ENCODE measurements at places on chromosomes 7 and 10. TPM values are rescaled to one million over a fixed set of nuclear protein-coding genes. Genes with fewer than 3 reads are reported as not detected.

DNA sequence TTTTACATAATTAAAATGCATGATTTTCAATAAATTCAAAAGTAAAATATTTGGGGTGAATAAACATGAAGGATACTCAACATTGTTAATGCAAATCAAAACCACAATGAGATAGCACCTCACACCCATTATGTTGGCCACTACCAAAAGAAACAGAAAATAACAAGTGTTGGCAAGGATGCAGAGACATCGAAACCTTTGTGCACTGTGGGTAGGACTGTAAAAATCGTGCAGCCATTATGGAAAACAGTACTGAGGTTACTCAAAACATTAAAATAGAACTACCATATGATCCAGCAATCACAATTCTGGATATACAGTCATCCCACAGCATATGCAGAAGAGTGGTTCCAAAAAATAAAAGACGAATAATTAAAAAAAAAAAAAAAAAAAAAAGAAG lies 13.1 kb downstream of the EZH2 start:
- H3K36me3 ChIP-seq, result no peaks in the 10 kb centered on the region
- peaks cover 13% of the 10 kb centered on the region for H3K4me1 ChIP-seq
- no peaks in the 10 kb centered on the region for H3K27me3 ChIP-seq

- H3K4me1 ChIP-seq, result no peaks in the 10 kb centered on the region
- H3K4me3 ChIP-seq, result no peak overlapping the region
Observed at GRCh38 chr10:124509880-124510632, 48.4 kb downstream of the LHPP start.

Gene GPR15LG
- not detected for total RNA-seq

DNA sequence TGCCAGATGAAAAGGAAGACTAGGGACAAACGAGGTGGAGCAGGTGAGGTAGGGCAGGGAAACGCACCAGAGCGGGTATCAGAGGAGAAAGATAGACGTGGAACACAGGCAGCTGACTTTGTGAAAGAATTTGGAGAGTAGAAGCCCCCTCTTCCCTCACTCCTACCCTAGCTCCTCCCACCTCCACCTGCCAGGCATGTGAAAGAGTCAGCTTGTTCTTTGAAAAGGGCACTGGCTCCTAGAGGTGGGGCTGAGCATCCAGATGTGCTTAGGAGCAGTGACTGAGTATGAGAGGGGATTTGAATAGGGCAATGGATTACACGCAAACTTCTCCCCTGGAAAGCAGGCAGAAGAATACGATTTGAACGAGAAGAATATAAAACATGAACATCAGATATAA lies 174.2 kb upstream of the INHBA start:
- H3K4me3 ChIP-seq, result no peak overlapping the region
- H3K27ac ChIP-seq, result no peak overlapping the region
- peaks cover 3% of the 10 kb centered on the region for H3K4me1 ChIP-seq

GRCh38 chr7:117808341-117808757 lies 64.9 kb downstream of the CTTNBP2 start:
- H3K4me1 ChIP-seq, result no peaks in the 10 kb centered on the region
- no peak for DNase-seq
- H3K27me3 ChIP-seq, result no peaks in the 10 kb centered on the region
- no peaks in the 10 kb centered on the region for H3K36me3 ChIP-seq

Gene CDHR1
- total RNA-seq, result 0.25 TPM

- peaks cover 9% of the 10 kb centered on the region for H3K4me1 ChIP-seq
- no peaks in the 10 kb centered on the region for H3K36me3 ChIP-seq
- no peak for DNase-seq
- H3K27me3 ChIP-seq, result no peaks in the 10 kb centered on the region
Observed at GRCh38 chr10:79130846-79131245, 62.1 kb downstream of the ZMIZ1 start.

DNA sequence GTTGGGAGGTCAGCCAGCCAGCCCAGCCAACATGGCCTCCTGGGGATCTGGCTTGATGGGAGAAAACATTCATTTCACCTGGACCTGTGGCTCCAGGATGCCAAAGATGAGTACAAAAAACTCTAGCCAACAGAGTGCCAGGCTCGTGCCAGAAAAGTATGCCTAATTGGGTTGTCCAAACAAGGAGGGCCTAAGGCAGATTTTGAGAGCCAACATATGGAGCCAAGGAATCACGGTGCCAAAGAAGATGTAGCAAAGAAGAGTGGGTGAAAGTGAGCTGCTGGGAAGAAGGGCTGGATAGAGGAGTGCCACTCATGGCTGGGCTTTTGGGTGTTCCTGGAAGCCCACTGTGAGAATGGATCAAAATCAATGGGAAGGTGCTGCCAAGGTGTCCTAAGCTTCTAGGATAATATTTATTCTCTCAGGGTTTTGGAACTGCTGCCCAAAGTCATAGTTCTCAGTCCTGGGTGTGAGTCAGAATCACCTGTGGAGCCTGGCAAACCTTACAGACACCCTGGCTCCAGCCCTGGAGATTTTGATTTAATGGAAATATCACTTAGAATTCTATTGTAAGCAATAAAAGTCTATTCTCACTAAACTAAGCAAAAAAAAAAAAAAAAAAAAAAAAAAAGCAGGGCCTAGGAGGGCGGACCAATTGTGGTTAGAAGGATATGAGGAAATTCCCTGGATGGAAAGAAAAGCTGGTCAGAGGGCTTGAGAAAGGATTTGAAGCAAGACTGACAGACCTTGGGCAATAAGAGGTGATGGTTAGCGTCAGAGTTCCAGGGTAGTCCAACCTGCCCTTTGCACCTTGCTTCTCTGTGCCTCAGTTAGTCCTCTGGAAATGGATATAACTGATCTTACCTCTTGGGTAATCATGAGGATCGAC lies 182.2 kb upstream of the PRR15 start:
- no peak for DNase-seq
- no peaks in the 10 kb centered on the region for H3K36me3 ChIP-seq
- no peak overlapping the region for H3K4me3 ChIP-seq
- no peaks in the 10 kb centered on the region for H3K27me3 ChIP-seq
- no peak overlapping the region for H3K27ac ChIP-seq
- H3K4me1 ChIP-seq, result no peaks in the 10 kb centered on the region

- H3K27me3 ChIP-seq, result no peaks in the 10 kb centered on the region
- peak overlapping the region; percentile 83 for H3K4me3 ChIP-seq
- no peaks in the 10 kb centered on the region for H3K36me3 ChIP-seq
- peaks cover 71% of the 10 kb centered on the region for H3K4me1 ChIP-seq
- peak overlapping the region; percentile 64 for H3K27ac ChIP-seq
Observed at GRCh38 chr10:119284679-119285096, 77.3 kb downstream of the GRK5 start.

DNA sequence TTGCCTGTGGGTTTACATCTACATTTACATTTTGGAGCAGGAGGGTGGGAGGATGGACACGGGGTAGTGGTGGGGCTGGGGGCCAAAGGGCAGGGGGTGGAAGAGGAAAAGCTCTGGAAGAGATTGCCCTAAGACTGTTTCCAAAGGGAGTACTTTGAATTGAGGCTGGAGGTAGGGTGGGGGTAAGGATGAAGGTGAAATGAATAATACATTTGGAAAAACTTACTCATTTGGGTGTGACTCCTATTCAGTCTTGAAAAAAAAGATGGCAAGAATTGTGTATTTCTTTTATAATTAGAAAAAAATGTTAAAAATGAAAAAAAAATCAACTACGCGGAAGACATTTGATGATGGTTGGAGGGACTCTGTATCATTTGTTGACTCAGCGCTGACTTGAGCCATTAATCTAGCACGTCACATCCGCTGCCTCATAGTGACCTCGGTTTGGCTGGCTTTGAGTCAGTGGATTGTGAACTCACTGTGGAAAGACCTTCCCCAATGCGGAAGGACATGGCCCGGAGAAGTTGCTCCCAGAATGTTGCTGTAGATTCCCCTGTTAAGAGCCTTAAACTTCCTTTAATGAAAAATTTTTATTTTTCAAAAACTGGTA lies 2.8 kb downstream of the FAM180A start:
- H3K27ac ChIP-seq, result no peak overlapping the region
- no peaks in the 10 kb centered on the region for H3K27me3 ChIP-seq
- DNase-seq, result no peak
- H3K4me1 ChIP-seq, result no peaks in the 10 kb centered on the region
- H3K4me3 ChIP-seq, result no peak overlapping the region

DNA sequence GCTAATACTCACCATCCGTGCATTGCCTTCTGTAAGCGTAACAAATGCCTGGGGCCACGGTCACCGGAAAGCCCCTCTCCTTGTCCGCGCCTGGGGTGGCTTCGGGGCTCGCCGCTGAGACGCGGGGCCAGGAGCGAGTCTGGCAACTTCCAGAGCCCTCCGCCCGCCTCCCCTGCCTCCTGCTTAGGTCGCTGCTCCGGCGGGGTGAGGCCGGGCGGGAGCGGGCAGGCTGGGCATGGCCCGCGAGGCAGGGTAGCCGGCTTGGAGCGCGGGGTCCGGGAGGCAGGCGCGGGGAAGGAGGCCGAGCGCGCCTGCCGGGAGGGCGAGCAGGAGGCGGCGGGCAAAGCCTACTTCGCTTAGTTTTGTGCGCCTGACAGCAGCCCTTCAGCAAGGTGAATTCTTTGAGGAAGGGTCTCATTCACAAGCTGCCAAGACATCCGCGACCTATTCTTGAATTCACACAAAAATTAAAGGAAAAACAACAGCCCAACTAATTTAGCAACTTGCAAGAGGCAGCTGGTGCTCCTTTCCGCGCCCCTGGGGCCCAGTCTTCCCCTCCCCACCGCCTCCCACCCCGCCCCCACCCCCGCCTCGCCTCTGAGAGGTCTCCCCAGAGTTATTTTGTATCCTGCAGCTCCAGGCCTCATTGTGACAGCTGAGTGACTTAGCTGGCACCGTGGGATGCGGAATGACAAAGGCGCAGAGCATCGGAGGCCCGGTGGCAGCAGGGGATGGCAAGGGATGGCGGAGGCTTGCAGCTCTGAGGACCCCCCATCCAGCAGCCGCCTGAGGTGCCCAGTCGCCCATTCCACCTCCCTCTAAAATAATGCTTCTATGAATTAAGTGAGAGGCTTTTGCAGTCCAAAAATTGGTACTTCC lies 12.8 kb upstream of the KAT6B start:
- no peak overlapping the region for H3K4me3 ChIP-seq
- no peak for DNase-seq
- no peaks in the 10 kb centered on the region for H3K27me3 ChIP-seq
- no peak overlapping the region for H3K27ac ChIP-seq
- no peaks in the 10 kb centered on the region for H3K36me3 ChIP-seq

- no peak overlapping the region for H3K4me3 ChIP-seq
- H3K4me1 ChIP-seq, result peaks cover 7% of the 10 kb centered on the region
- no peak overlapping the region for H3K27ac ChIP-seq
- H3K27me3 ChIP-seq, result no peaks in the 10 kb centered on the region
Observed at GRCh38 chr7:151761231-151761630, 115.7 kb downstream of the PRKAG2 start.

Gene STEAP4
- total RNA-seq, result not detected

Gene SPDYE2
- total RNA-seq, result 0.39 TPM

- H3K4me1 ChIP-seq, result peaks cover 69% of the 10 kb centered on the region
- peaks cover 76% of the 10 kb centered on the region for H3K36me3 ChIP-seq
- no peaks in the 10 kb centered on the region for H3K27me3 ChIP-seq
- peak overlapping the region; percentile 98 for H3K27ac ChIP-seq
- H3K4me3 ChIP-seq, result peak overlapping the region; percentile 100
Observed at GRCh38 chr10:3780021-3780770, 4.8 kb downstream of the KLF6 start.

Gene ERLIN1
- 6.2 TPM for total RNA-seq

DNA sequence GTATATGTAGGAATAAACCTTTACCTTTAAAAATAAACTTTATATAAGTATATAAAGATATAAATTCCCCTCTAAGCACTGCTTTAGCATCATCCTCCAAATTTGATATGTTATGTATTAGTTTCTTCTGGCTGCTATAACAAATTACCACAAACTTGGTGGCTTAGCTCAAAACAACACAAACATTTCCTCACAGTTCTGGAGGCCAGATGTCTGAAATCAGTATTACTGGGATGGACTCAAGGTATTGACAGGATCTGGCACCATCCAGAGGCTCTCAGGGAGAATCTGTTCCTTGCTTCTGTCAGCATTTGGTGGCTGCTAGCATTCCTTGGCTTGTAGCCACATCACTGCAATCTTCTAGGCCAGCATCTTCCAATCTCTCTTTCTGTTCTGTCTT lies 6.7 kb upstream of the SCRN1 start:
- no peak overlapping the region for H3K27ac ChIP-seq
- DNase-seq, result no peak
- H3K4me3 ChIP-seq, result no peak overlapping the region

- H3K36me3 ChIP-seq, result no peaks in the 10 kb centered on the region
- no peak for DNase-seq
- no peak overlapping the region for H3K4me3 ChIP-seq
- H3K4me1 ChIP-seq, result no peaks in the 10 kb centered on the region
- no peaks in the 10 kb centered on the region for H3K27me3 ChIP-seq
- no peak overlapping the region for H3K27ac ChIP-seq
Observed at GRCh38 chr7:84043661-84044191, 150.9 kb downstream of the SEMA3A start.

Gene GTF2IRD1
- 2.4 TPM for total RNA-seq

All from CD4-positive, CD25-positive, alpha-beta regulatory T cell (primary cell).